Fibroblast of lung (primary cell): ENCODE measurements at places on chromosomes 3 and 15. TPM values are rescaled to one million over a fixed set of nuclear protein-coding genes. Genes with fewer than 3 reads are reported as not detected.

PIERCE2 gene
- total RNA-seq, result 2.3 and 3.1 TPM in 2 replicates

GRCh38 chr3:187101184-187102072, 37.9 kb downstream of the RPL39L start:
- peak; percentile 87 for DNase-seq

GRCh38 chr3:112131111-112131510, 1.9 kb downstream of the GCSAM start:
- no peak for DNase-seq

- DNase-seq, result no peak
Measured at GRCh38 chr3:62454916-62455315, 81.6 kb upstream of the FEZF2 start.

DNA sequence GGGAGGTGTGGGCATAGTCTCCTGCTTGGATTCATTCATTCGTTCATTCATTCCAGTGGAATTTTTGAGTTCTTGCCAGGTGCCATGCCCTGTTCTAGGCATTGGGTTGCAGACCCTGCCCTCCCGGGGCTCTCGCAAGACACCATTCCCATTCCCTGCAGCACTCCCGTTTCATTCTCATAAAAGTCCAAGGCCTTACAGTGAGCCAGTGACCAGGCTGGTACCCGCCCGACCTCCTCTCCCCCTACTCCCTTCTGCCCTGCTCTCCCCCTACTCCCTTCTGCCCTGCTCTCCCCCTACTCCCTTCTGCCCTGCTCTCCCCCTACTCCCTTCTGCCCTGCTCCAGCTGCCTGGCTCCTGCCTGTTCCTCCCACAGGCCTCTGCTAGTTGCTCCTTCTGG, 41.9 kb downstream of the AMOTL2 start:
- DNase-seq, result no peak

DNA sequence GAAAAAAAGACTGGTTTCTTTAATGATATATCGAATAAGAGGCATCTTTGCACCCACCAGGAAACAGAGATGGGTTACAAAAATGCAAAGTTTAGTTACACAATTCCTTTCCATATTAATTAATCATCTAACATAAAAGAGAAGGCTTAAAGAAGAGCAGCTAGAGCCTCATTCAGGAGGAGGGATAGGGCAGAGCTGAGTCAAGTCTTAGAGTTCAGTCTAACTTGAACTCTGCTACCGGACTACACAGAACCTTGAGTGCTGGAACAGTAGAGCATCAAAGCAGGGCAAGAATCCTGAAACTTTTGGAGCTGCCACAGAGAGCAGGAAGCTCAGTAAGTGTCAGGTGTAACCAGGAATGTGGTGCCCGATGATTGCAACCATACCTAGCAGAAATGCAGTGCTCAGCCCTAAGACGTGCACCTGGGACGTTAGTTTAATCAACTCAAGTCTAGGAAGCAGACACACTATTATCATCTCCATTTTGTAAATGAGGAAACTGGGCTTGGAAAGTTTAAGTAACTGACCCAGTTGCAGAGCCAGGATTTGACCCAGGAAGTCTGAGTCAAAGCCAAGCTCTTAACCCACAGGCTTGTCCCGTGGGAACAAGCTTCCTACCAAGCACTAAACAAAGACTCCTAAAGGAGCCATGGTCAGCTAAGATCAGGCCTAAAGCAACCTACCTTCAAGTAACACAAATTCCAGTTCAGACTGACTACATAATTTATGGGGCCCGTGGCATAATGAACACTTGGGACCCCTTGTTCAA, 187.4 kb downstream of the FOXP1 start:
- DNase-seq, result peak; percentile 49
